Tibial artery (tissue), 4 donors: ENCODE measurements at places on chromosomes 16 and 17.

DNA sequence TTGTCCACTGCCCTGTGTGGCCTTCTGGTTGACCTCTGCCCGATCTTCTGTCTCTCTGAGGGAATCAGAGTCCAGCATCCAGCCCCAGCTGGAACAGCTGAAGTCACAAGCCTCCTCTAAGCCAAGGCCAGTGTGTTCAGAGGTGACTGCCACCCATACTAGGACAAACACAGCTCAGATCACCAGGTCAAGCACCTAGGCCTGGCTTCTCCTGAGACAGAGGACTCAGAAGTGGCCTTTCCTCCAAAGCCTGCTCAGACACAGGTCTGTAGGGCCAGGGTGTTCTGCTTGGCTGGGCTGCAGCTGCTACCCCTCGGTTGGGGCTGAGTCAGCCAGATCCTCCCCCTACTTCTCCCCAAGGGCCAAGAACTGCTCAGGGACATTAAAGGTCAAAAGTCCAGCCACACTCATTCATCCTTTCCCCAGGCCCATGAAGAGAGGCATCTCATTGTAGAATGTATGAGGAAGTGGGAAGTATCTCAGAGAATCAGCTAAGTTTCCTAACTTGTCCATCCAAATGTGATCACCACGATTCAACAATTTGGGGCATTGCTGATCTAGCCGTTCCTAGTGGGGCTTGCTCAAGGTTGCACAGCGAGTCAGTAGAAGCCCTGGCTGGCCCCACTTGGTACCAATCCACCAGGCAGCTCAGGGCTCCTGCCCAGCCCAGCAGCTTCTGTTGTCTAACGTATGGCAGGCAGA is 7.6 kb downstream of the SLC46A1 start:
- no peak for DNase-seq

- no peak for DNase-seq
These were observed 5.8 kb upstream of the OGFOD3 start for GRCh38 chr17:82424001-82424862.

- DNase-seq = no peak
These were observed 46.1 kb downstream of the CYTH1 start for GRCh38 chr17:78735832-78736525.

DNA sequence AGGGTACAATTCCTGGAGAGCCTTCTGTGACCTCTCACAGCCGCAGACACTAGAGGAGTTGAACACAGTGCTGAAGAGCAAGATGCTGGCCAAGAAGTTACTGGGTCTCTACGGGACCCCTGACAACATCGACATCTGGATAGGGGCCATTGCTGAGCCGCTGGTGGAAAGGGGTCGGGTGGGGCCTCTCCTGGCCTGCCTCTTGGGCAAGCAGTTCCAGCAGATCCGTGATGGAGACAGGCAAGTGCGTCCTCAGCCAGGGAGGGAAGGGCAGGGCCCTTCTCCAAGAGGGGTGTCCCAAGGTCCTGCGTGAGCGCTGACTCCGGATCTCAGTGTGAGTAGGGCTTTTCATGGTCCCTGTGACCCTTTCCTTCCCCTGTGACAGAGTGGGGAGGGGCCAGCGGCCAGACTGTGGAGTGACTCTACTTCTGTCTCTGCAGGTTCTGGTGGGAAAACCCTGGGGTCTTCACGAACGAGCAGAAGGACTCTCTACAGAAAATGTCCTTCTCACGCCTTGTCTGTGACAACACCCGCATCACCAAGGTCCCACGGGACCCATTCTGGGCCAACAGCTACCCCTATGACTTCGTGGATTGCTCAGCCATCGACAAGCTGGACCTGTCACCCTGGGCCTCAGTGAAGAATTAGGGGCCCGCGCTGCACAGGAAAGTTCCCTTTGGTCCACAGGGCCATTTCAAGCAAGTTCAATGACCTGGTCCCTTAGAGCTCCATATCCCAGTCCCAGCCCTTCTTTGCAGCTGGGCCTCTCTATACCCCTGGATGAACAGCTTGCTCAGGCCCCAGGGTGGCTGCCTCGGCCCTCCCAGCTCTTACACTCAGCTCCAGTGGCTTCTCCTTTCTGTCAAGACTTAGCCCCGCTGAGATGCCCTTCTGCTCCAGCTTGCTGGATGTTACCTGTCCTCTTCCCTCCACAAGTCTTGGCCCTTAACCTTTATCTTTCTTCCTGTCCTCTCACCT is 13.1 kb downstream of the MPO start:
- no peak for DNase-seq

DNA sequence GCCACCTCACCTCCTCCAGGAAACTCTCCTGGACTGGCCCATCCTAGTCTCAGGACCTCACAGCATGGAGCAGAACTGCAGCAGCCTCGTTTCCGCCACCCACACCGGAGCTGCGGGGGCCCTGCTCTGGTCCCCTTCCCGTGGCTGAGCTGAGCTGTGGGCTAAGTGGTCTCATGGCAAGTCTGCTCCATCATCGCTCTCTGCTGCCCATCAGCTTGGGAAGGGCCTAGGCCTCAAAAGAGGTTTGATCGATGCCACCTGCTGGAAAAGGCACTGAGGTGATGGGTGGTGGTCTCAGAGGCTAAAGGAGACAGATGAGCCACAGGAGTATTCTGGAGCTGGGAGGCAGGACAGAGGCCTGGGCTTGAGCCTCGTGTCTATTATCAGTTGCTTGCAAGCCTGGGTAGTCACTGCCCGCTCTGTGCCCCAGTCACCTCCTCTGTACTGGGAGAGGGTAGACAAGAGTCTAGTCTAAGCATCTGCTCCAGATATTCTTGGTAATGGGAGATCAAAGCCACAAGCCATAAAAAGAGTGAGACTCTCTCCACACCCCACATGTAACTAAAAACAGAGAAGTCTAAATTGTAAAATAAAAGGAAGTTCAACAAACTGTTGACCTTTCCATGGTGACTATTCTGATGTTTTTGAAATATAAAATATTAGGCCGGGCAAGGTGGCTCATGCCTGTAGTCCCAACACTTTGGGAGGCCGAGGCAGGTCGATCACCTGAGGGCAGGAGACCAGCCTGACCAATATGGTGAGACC is 1.6 kb downstream of the ITGAE start:
- no peak for DNase-seq
